ENCODE measurements at places on chromosomes 16 and 17. TPM values are rescaled to one million over a fixed set of nuclear protein-coding genes. Genes with fewer than 3 reads are reported as not detected.

Gene PRDM7
- total RNA-seq, result not detected

Gene KRT9
- not detected for total RNA-seq

Gene UMOD
- not detected for total RNA-seq

Gene SPATA32
- total RNA-seq, result 0.18 TPM

Gene FBXW10B
- 0.25 TPM for total RNA-seq

Gene TAT
- not detected for total RNA-seq

Gene TOX3
- not detected for total RNA-seq

Gene CHST5
- total RNA-seq, result not detected

Gene SLC6A2
- not detected for total RNA-seq

Gene SCRN2
- total RNA-seq, result 29.7 TPM

Gene SLC16A11
- 0.25 TPM for total RNA-seq

Gene GSG1L
- total RNA-seq, result not detected

Gene TMEM238L
- total RNA-seq, result not detected

Gene ZPBP2
- total RNA-seq, result not detected

Gene OR1E1
- not detected for total RNA-seq

Measured in activated naive CD4-positive, alpha-beta T cell treated with anti-CD3 and anti-CD28 coated beads, Interleukin-2, amount 10 ng/mL, durations not matched to agents 5 hours and 36 hours (primary cell).